ENCODE measurements at places on chromosomes 11 and 22.

DNA sequence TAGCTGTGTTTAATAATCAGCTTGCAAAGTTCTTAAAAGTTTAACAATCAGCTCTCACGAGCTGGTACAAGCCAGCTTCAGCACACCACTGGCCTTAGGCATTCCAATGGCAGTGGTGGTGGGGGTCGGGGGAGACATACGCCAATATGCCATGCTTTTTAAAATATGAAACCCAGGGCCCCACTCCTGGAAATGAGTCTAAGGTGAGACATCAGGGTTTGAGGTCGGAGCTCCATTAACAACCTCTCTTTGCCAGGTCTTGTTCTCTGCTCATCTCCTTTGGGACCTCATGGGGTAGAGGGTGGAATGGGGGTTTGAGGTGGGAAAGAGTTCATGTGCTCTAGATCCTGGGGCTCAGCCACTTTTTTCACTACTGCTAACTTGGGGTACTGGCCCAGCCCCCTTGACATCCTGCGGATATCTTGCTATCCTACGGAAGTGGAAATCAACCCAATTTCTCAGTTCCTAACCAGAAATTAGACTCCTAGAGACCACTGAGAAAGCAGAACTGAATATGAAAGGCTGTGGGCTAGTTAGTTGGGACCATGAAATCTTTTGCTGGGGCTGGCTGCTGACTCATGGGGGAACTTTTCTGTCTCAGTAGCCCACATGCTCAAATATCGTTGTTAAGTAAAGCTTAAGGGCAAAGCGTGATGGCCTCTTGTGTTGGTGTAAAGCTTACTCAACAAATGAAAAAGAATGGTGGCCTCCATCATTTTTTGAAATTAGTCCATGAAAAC, 90.1 kb downstream of the PDHX start:
- peak; percentile 27 for DNase-seq

- DNase-seq, result no peak
These were observed 1.4 kb downstream of the MOV10L1 start for GRCh38 chr22:50091092-50091768.

DNA sequence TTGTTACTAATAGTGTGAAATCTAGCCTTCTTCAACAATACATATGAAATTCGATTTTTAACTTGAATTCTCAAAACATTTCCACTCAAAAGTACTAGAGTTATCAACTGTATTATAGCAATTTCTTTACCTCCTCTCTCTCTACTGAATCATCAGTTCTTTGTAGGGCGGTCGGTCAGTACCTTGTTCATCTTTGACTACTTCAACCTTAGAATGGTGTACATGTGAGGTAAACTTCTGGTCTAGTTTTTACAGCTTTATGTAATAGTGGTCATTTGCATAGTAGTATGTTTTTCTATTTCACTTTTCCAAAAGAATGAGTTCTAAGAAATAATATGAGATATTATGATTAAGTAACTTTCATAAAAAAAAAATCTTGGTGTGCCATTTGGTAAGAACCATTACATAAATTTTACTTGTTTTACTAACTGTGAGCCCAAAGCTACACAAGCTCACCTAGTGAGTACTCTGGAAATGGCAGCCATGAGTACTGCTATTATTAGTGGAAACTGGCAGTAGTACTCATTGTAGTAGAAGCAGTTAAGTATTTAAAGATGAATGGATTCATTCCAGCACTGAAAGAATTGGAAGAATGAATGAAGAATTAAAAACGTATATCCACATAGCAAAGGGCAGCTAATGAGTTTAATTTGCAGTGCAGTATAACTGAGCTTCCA, 30.1 kb downstream of the SESN3 start:
- DNase-seq, result no peak

- no peak for DNase-seq
These were observed 30.8 kb upstream of the SORL1 start for GRCh38 chr11:121421149-121421901.

GRCh38 chr22:20469110-20469868, 26.3 kb downstream of the KLHL22 start:
- DNase-seq, result no peak

DNA sequence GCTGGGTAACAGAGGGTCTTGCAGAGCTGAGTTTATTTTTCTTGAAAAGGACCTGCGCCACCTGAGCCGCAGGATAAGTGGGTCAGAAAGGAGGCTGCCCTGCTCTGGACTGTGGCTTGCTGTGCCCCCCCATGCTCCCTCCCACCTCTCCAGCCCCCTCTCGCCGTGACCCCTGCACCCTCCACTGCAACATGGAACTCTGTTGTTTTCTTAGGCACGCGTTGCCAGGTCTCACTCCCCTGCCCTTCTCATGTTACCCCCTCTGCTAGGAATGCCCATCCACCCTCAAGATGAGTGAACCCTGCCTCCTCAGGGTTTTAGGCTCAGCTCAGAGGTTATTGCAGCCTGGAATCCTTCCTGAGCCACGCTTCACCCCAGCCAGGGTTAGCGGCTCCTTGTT, 10.8 kb downstream of the ETS1 start:
- no peak for DNase-seq

- no peak for DNase-seq
These were observed 478.3 kb upstream of the ISX start for GRCh38 chr22:34587357-34588356.

GRCh38 chr11:22703040-22703439, 36.6 kb downstream of the GAS2 start:
- DNase-seq, result no peak

DNA sequence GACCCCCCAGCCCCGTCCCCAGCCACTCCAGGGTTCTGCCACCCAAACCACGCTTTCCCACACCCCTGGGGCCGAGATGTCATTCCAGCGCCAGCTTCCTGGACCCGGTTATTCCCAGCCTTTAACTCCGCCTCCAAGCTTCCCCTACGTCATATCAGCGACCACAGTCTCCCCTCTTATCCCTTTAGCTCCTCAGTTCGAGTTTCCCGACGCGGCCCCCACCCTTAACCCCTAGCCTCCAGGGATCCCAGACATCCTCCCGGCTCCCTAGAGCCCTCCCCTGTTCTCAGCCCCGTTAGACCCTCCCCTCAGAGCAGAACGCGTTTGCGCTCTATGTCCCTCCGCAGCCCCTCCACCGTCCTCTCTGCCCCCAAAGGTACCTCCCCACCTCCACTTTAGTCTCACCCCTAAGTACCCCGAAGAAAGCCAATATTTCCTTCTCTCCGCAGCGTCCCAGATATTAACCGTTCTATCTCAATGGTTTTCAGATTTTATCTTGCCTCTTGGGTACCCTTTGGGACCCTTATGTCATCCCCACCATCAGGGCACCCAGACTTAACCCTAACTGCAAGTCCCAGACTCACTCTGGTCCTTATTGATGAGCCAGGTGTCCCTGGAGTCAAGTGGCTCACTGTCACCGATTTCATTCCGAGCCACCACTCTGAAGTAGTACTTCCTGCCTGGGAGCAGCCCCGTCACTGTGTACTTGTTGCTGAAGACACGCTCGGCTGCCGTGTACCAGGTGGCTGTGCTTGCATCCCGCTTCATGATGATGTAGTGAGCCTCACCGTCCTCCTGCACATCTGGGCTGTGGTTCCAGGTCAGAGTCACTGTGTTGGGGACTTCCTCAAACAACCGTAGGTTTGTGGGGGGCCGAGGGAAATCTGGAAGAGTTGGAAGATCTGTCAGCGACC, 8.0 kb downstream of the TMEM86A start:
- DNase-seq, result no peak

DNA sequence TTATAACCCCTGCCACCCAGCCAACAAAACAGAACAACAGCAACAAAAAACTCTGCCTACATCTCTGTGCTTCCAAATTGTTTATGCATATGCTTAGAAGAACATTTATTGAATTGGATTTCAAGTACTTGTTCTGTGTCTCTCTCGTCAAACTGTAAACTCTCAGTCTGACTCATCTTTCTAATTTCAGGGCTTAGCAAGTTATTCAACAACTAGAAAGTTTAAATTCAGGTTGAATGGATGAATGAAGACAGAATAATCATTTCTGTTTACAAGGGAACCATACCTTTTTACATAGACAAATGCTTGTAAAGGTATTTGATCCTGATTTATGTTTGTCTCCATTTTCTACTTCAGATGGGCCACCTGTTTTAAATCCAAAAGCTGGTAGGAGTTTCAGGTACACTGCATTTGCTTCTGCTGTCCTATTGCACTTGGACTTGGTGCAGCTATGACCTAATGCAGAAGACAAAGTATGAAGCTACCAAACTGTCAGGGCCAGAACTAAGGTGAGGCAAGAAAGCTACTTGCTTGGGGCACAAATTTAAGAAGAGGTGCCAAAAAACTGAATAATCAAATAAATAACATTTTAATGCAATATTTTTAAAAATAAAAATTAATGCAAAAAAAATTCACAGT, 1.6 kb upstream of the FBXO3 start:
- no peak for DNase-seq

GRCh38 chr11:130830566-130830965, 85.7 kb downstream of the SNX19 start:
- no peak for DNase-seq

DNA sequence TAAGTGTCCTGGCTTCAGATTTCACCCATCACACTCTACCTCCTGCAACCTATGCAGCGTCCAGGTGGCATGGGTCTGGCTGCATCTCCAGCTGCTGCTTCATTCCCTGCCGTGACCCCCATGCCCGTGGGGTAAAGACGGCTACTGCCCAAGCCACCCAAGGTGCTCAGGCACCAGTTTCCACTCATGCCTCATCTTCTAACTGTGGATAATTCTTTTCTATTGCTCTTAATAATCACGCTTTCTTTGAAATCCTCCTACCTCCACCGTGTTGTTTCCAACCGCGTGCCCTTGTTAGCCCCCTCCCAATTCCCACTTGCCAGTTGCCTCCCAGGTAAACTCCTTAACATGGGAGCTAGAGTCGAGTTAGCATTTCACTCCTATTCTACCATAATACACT, 738.5 kb downstream of the OPCML start:
- no peak for DNase-seq

- DNase-seq, result no peak
These were observed 18.3 kb upstream of the PKNOX2 start for GRCh38 chr11:125146232-125146631.

DNA sequence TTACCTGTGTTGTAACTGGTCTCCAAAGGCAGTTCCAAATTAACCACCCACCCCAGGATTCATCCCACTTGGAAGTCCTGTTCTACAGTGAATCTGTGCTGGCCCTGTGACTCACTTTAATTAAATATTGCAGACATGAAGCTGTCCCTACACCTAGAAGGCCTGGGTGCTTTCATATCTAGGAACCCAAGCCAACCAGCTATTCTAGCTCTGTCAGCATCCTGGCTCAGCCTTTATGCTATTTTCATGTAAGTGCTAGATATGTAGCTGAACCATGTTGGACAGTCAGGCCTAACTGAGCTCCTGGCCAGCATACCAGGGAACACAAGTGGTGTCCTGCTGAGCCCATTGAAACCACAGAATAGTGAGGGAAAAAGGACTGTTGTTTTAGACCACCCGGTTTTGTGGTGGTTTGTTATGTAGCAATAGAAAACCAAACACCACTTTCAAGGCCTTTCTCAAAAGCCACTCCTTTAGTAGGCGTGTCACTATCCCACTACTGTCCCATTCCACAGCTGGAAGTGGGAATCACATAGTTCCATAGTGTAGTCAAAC, 30.3 kb downstream of the CNTF start:
- DNase-seq, result no peak

GRCh38 chr11:110235966-110236365, 60.4 kb downstream of the RDX start:
- no peak for DNase-seq

DNA sequence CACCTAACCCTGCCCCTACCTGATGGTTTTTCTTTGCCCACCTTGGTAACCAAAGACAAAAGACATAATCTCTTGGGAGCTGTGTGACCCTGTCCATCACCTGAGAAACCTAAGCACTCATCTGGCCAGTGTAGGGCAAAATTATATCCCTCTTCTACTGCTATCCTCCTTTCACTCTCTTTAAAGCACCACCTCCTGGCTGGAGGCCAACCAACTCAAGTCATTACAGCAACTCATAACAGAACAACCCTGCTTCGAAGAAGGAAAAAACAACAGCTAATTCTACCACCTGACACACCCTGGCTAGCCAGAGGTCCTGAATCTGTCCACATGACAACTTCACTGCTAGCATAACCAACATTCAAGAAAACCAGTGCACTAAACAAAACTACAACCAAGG, 45.5 kb downstream of the GAS2 start:
- DNase-seq, result no peak

DNA sequence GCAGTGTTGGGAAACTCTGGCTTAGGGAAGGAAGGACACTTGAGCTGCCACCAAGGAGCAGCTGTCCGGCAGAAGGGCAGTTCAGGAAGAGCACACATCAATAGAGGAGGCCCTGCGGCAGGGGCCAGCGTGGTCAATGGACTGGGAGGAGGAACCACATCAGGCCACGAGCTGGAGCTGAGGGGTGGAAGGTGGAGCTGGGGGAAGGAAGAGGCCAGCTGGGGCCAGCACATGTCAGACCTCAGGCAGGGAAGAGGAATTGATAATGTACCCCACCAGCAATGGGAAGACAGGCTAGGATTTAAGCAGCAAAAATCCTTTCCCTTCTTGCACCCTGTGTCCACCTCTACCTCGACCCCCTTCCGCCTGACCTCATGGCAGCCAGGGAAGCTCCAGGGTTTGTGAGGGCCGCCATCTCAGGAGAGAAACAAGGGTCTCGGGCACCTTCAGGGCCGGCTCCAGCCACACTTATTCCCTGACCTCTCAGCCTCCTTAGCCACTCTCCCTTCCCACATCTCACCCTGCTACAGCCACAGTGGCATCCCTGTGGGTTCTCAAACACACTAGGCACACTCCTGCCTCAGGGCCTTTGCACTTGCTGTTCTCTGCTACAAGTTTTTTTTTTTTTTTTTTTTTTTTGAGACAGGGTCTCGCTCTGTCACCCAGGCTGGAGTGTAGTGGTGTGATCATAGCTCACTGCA, 157.8 kb upstream of the GRK3 start:
- no peak for DNase-seq

GRCh38 chr11:57514538-57515331, 767 bp downstream of the SLC43A1 start:
- DNase-seq, result peak; percentile 30

- DNase-seq, result no peak
These were observed 21.9 kb upstream of the QSER1 start for GRCh38 chr11:32870676-32871075.

- no peak for DNase-seq
These were observed 34.2 kb downstream of the LRRC10B start for GRCh38 chr11:61542705-61543104.

GRCh38 chr11:82675838-82676237, 57.8 kb downstream of the FAM181B start:
- DNase-seq, result no peak

DNA sequence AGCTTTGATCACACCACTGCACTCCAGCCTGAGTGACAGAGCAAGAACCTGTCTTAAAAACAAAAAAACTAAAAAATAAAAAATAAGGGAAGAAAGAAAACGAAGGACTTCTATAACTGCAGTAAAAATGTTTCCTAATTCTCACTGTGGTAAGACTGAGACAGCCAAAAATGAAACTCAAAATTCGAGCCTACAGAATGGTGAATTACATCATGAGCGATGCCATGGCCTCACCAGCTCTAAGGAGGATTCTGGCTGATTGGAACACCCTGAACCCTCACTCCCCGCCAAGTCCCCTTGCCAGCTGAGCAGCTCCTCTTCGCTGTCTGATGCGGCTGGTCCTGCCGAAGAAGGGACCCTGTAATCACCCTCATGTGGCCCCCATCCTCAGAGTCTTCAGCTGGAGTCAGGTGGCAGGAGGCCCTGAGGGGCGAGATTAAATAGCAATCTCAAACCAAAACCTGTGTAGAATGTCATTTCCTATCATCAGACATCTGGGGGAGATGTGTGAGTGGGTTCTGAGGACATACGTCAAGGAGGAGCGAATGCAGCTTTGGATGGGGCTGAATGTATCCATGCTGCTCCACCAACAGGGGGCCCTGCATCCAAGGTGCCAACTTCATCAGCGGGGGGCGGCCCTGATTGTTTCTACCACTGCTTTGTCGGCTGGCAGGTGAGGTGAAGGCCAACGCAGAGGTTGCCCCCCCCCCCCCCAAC, 29.2 kb downstream of the PDGFB start:
- no peak for DNase-seq

All from activated T-helper 9 cell treated with anti-CD3 and anti-CD28 coated beads, Interleukin-2, amount 50 U/mL, for 16 hours (primary cell).